Activated T-helper 1 cell treated with anti-CD3 and anti-CD28 coated beads, Interleukin-2, amount 50 U/mL, for 16 hours (primary cell): ENCODE measurements at places on chromosomes 7 and 10.

DNA sequence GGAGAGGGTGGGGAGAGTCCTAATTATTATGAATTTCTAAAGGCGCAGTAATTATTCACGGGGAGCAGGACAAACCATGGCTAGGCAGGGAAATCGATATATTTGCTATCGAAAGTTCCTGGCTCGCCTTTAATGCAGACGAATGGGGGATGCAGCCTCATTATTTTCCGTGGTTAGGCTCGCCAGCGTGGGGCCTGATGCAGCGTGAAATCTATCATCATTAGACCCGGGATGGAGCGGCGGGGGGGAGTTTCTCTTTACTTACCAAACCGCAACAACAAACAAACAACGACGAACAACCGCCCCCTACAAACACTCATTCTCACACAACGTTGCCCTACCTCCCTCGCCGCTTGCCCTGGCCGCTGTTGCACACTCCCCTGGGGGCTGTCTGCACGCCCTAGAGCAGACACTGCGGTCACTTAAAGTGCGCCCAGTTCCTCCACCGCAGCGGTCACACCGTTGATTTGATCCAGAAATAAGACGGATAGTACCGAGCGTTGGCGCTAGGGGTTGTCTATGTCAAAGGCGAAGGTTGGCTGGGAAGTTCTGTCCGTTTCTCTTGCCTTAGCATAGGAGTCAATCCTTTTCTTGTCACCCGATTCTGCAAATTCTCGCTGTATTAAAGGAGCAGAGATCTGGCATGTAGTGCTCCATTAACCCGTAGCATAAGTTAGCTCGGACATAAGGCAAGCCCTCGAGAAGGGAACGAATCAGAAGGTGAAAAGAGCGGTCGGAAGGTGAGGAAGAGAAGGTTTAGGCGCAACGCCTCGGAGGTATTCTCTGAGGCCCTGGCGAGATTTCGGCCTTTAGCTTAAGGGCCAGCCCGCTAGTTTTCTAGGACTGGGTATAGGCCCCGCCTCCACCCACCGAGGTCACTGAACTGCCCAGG lies 10.4 kb downstream of the NXPH1 start:
- no peak for DNase-seq

- no peak for DNase-seq
Observed at GRCh38 chr10:63518690-63519288, 2.4 kb upstream of the REEP3 start.

DNA sequence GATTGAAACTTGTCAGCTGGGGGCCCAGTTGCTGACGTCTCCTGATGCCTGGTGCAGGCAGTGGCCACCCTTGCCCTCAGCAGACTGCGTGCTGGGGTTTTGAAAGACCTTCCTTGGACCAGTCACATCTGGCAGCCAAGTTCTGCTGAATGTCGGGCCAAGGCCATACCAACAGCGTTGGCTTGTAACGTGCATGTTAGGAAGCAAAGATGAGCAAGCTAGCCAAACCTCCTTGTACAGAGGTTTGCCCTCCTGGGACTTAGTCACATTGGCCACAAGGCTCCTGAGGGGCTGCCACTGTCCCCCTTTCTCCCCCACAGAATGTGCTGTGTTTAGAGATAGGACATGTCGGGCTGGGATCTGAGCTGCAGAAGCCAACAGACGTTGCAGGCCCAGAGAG lies 49.0 kb downstream of the ADCY1 start:
- DNase-seq, result no peak

GRCh38 chr10:61271127-61271780 lies 181.9 kb downstream of the TMEM26 start:
- no peak for DNase-seq

DNA sequence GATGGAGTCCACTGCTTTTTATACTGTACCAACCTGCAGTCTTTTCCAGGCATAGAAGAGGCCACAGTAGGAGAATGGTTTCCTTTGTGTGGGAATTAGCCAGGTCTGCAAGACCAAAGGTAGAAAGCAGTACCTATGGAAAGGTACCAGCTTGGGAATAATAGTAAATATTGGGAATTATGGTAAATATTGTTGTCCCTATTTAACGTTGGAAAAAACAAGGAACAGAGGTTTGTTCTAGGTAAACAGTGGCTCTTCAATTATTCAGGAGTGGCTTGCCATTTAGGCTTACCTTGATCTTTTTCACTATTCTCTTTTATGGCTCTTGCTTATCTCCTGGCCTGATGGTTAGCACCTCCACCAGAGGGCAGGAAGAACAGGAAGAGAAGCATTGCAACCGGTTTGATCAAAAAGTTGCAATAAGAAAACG lies 43.9 kb upstream of the GSAP start:
- no peak for DNase-seq

GRCh38 chr10:124106241-124106879 lies 13.0 kb upstream of the CHST15 start:
- no peak for DNase-seq

GRCh38 chr7:73966941-73967831 lies 60.8 kb upstream of the ELN start:
- no peak for DNase-seq

GRCh38 chr10:70355051-70356021 lies 27.1 kb downstream of the LRRC20 start:
- no peak for DNase-seq

DNA sequence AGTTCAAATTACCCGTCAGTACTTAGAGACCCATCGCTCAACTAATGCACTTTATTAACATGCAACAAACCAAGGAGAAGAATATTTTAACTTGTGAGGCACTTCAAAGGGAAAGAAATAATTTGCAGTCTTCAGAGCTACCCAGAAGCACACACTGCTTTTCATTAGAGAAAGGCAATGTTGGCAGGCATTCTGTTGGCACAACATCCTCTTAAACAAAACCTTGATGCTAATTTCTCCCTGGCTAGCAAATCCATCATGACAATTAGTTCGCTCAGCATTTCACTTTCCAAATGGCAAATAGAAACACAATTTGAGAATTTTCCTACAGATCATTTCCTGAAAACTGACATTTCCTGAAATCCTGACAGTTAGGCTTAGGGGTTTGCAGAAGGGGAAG lies 155.6 kb upstream of the FAM13C start:
- no peak for DNase-seq

DNA sequence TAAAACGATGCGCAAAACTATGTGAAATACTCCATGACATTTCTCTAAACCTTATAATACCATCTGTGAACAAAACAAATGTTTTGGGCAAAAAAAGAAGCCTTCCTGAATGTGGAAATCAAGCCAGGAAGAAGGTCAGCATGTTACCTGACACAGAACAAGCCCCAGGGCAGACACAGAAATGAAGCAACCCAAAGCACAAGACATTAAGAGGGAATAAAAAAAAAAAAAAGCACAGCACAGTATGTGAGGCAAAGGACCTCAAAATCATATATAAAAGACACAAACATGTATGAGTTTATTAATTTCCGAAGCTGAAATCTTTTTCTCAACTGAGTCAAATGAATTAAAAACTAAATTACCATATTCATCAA lies 161.8 kb downstream of the SKIDA1 start:
- no peak for DNase-seq

- DNase-seq, result no peak
Observed at GRCh38 chr7:55539380-55539779, 32.9 kb downstream of the VOPP1 start.

GRCh38 chr10:119962837-119963236 lies 70.3 kb downstream of the SEC23IP start:
- DNase-seq, result no peak

- DNase-seq, result no peak
Observed at GRCh38 chr10:105974803-105975456, 1189.6 kb downstream of the SORCS1 start.

DNA sequence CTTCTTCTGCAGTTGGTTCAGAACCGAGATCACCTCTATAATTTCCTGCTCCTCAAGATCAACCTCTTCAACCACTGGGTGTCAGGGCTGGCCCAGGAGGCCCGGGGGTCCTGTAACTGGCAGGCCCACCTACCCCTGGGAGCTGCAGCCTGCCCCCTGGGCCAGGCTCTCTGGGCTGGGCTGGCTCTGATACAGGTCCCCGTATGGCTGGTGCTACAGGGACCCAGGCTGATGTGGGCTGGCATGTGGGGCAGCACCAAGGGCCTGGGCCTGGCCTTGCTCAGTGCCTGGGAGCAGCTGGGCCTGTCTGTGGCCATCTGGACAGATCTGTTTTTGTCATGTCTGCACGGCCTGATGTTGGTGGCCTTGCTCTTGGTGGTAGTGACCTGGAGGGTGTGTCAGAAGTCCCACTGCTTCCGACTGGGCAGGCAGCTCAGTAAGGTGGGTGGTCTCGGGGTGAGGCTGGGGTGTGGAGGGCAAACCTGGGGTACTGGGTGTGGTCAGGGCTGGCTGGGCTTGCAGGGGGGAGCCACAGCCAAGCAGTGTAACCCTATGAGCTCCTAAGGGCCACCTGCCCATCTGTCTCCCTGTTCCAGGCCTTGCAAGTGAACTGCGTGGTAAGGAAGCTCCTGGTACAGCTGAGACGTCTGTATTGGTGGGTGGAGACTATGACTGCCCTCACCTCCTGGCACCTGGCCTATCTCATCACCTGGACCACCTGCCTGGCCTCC lies 4.2 kb downstream of the TMEM270 start:
- no peak for DNase-seq

GRCh38 chr10:97703398-97704067 lies 10.0 kb upstream of the MARVELD1 start:
- no peak for DNase-seq

DNA sequence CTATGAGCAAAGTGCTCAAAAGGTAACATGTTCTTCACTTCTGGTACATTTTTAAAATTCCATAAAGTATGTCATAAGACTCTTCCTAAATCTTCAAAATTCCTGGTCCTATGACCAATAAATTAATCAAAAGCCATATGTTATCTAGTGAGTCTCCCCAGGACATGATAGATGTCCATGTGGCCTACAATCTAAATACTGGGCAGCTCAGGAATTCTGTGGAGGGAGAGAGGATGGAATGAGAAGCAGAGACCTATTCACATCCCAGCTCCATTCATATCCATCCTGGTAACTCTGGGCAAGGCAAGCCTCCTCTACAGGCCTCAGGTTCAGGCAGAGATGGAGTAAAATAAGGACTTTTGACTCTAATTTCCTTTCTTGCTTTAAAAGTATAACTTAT lies 224.8 kb downstream of the MTERF1 start:
- DNase-seq, result no peak

DNA sequence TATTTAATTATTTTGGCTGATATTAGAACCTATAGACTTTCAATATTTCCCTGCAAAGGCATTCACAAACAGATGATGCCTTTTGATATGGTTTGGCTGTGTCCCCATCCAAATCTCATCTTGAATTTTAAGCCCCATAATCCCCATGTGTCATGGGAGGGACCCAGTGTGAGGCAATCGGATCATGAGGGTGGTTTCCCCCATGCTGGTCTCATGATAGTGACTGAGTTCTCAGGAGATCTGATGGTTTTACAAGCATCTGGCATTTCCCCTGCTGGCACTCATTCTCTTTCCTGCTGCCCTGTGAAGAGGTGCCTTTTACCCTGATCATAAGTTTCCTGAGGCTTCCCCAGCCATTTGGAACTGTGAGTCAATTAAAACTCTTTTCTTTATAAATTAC lies 9.3 kb upstream of the PNLIPRP3 start:
- no peak for DNase-seq

GRCh38 chr7:49159536-49159935 lies 235.2 kb downstream of the CDC14C start:
- DNase-seq, result no peak

- no peak for DNase-seq
Observed at GRCh38 chr7:17147409-17147808, 151.0 kb upstream of the AHR start.

- no peak for DNase-seq
Observed at GRCh38 chr7:147909431-147910148, 681.0 kb upstream of the C7orf33 start.

GRCh38 chr7:150377635-150378034 lies 1.5 kb upstream of the ZNF775 start:
- no peak for DNase-seq

GRCh38 chr10:117568334-117568733 lies 25.8 kb downstream of the EMX2 start:
- no peak for DNase-seq

- no peak for DNase-seq
Observed at GRCh38 chr7:128892521-128893250, 17.8 kb downstream of the KCP start.

- no peak for DNase-seq
Observed at GRCh38 chr7:156376317-156376716, 264.3 kb upstream of the RNF32 start.

DNA sequence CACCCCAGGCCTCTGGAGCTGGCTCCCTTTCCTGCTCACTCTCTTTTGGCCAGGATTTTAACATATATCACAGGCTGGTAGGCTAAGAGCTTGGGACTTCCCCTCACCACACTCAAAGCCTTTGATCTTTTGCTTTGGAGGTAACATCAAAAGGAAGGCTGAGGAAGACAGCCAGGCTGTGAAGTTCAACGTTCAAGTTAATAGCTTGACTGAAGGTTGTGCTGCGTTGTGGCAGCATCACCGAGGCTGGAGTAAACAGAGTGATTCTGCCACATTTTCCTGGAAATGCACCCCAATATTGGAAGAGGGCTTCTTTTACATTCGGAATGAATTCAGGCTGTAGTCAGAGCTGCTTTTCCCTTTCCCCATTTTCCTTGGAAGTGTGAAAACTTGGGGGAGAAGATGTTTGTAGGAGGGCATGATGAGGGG lies 57.3 kb downstream of the TCF7L2 start:
- no peak for DNase-seq

- DNase-seq, result no peak
Observed at GRCh38 chr7:13841284-13841683, 148.2 kb downstream of the ETV1 start.

DNA sequence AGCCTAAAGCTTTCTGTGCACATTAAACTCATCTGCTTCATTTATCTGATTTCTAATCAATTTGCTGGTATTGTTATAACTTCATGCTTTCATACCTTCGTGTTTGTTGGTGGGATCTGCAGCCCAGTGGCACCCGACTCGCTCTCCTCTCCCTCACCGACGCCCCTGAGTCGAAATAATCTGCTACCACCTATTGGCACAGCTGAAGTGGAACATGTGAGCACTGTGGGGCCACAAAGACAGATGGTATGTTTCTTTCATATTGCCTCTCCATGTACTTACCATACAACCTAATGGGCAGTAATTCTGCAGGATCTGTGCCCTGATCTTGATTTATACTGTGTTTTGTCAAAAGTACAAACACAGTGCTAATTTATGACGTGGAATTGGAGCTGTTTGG lies 12.4 kb downstream of the DNAJC9 start:
- DNase-seq, result no peak

- no peak for DNase-seq
Observed at GRCh38 chr10:1002425-1003006, 14.3 kb downstream of the GTPBP4 start.
